ENCODE measurements at places on chromosomes 3 and 15. TPM values are rescaled to one million over a fixed set of nuclear protein-coding genes. Genes with fewer than 3 reads are reported as not detected.
A peak's percentile ranks its signal among the peaks of the same experiment; 100 is the strongest.

Gene ATP13A5
- 2.3 TPM for total RNA-seq

GRCh38 chr3:59191651-59192050, 141.8 kb upstream of the CFAP20DC start:
- no peaks in the 10 kb centered on the region for H3K4me1 ChIP-seq
- no peaks in the 10 kb centered on the region for H3K27me3 ChIP-seq
- H3K27ac ChIP-seq = no peak overlapping the region
- H3K36me3 ChIP-seq = no peaks in the 10 kb centered on the region
- no peak for DNase-seq

Gene AMT
- 8.3 TPM for total RNA-seq

DNA sequence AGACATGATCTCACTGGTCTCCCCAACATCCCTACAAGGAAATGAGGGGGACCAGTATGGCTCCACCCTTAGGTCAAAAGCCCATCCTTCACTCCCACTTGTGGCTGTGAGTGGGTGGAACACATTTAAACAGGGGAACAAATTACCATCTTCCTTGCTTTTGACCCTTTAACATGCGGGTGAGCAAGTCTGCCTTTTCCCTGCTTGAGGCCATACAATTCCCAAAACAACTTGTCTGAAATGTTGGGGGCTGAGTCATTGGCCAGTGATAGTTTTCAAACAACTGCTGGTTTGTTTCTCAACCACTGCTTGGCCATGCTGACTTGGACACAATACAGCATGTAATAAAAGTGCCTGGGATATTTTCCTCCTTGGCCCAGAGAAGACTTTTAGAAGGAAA, 39.6 kb downstream of the COL8A1 start:
- H3K27ac ChIP-seq = peak overlapping the region; percentile 27
- no peaks in the 10 kb centered on the region for H3K36me3 ChIP-seq
- H3K27me3 ChIP-seq = no peaks in the 10 kb centered on the region
- peaks cover 7% of the 10 kb centered on the region for H3K4me1 ChIP-seq
- no peak overlapping the region for H3K4me3 ChIP-seq

DNA sequence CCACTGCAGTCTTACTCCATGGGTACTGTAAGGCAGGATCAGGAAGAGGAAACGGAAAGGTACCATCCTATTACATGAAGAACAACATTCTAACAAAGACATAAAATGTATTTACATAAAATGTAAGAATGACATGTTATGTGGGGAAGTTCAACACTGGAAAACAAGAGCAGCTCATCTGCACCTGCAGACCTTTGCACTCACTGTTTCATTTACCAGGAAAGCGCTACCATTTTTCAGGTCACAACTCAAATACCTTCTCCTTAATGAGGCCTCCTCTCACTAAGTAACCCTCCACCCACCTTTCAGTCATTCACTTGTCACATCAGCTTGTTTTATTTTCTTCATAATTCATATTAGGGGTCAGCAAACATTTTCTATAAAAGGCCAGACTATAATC, 2.6 kb downstream of the TMCC1 start:
- H3K36me3 ChIP-seq = no peaks in the 10 kb centered on the region
- H3K4me3 ChIP-seq = no peak overlapping the region
- no peaks in the 10 kb centered on the region for H3K4me1 ChIP-seq

GRCh38 chr15:97998307-97999071, 38.0 kb downstream of the ARRDC4 start:
- H3K36me3 ChIP-seq = no peaks in the 10 kb centered on the region
- H3K4me3 ChIP-seq = no peak overlapping the region
- no peaks in the 10 kb centered on the region for H3K27me3 ChIP-seq
- no peak overlapping the region for H3K27ac ChIP-seq

DNA sequence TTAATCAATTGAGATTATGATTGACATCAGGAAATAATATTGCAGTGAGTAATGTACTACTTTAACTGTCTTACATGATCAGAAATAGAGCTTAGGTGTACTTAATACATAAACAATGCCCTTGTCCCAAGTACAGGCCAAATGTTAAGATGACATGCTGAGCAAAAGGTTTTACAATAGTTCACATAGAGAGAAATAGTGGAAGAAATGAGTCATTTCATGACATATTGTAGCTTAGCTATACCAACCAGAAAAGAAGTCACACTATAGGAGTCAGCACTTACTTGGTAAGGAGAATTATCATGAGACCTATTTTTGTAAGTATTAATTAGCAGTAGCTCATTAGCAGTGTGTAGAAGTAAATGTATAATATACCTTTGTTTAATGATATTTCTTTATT, 96.4 kb upstream of the NANOGP8 start:
- H3K27ac ChIP-seq = no peak overlapping the region
- no peaks in the 10 kb centered on the region for H3K4me1 ChIP-seq
- no peak for DNase-seq
- H3K4me3 ChIP-seq = no peak overlapping the region
- H3K36me3 ChIP-seq = no peaks in the 10 kb centered on the region

Gene LCTL
- total RNA-seq = not detected

DNA sequence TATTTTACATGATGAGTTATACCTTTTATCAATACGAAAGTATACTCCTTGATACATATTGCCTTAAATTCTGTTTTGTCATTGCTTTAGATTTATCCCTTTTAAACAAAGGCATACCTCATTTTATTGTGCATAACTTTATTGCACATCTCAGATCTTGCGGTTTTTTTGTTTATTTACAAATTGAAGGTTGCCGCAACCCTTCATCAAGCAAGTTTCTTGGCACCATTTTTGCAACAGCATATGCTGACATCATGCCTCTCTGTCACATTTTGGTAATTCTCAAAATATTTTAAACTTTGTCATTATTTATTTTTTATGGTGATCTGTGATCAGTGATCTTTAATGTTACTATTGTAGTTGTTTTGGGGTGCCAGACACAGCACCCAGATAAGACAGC, 20.9 kb downstream of the SNRK start:
- no peaks in the 10 kb centered on the region for H3K36me3 ChIP-seq
- no peaks in the 10 kb centered on the region for H3K4me1 ChIP-seq
- no peak overlapping the region for H3K4me3 ChIP-seq
- DNase-seq = no peak
- no peaks in the 10 kb centered on the region for H3K27me3 ChIP-seq

Gene FETUB
- not detected for total RNA-seq

Gene C15orf61
- 24.3 TPM for total RNA-seq

DNA sequence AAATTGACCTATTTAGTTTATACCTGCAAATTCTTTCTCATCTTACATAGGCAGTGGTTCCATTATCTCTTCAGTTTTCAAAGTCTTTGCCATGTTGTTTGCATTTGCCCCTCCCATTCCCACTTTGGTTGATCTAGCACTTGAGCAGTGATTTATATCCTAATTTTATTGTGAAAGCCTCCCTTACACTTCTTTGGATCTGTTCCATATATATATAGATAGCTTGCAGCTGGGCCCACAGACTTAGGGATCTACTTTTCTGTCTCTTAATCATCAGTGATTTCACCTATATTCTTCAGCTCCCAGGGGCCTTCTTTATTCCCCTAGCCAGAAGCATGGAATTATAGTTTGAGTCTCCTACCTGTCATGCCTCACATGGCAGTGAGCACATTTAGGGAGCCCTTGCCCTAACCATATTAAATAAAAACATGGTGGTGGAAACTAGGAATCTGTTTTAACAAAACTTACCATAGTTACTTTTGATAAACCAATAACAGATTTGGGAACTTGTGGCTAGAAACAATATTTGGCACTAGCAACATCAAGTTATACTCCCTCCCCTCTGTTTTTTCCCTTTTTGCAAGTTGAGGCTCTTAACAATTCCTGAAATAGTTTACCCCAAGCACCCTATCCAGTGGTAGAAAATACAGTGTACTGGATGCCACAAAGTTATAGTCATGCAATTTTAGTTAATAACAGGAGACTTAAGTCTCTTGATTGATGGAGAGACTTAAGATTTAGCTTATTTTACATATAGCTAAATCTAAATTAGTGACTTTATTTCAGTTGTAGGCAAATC, 41.7 kb downstream of the ARIH1 start:
- no peak overlapping the region for H3K27ac ChIP-seq
- H3K27me3 ChIP-seq = no peaks in the 10 kb centered on the region
- H3K36me3 ChIP-seq = no peaks in the 10 kb centered on the region
- DNase-seq = no peak

DNA sequence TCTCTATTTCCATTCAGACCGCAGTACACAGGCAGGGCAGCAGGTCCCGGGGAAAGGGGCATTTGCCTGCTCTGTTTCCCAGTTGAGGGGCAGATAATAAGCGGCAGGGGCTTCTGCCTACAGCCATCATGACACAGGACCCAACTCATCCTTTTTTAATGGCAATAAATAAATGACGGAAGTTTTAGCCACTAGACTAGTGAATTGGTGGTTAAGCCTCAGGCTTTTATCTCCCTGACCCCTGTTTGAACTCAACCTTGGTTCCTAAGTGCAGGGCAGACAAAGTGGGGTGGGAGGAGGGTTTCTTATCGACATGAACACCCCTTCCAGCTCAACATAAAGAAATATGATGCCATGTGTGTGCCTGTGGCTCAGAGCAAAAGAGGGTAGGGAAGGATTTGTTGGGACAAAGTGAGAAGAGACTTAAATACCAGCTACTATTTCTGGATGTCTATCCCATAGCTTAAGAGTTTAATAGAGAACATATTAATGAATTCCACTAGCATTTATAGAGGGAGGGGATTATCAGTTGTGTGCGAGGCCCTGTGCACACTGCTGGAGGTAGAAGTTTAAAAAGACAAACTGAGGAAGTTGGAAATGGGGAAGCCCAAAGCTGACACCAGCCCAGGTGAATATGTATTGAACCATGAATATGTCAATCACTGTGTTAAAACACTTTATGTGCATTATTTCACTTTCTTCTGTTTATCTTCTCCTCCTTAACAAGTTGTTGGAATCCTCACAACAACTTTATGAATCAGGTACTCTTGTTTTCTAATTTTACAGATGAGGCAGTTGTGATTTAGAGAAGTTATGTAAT, 939.4 kb downstream of the MCTP2 start:
- H3K27ac ChIP-seq = peak overlapping the region; percentile 64
- H3K27me3 ChIP-seq = no peaks in the 10 kb centered on the region
- no peak for DNase-seq
- peak overlapping the region; percentile 61 for H3K4me3 ChIP-seq
- no peaks in the 10 kb centered on the region for H3K36me3 ChIP-seq

Gene CDHR4
- not detected for total RNA-seq

DNA sequence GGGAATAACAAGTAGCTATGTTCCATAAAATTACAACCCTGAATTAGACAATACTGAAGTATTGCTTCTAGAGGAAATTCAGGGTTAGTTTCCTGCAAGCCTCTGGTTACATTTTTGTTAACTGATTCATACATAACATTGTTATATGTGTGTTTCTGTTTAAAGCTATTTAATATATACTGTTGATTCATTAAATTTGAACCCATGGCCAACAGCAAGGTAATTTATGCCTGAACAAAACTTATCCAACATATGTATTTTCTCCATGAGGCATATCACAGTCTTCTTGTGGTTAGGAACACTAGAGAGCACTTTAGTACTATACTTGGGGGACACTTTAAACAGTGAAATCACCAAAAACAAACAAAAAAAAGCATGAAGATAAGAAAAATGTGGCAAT, 47.7 kb upstream of the PTX3 start:
- H3K27me3 ChIP-seq = no peaks in the 10 kb centered on the region
- no peaks in the 10 kb centered on the region for H3K4me1 ChIP-seq

DNA sequence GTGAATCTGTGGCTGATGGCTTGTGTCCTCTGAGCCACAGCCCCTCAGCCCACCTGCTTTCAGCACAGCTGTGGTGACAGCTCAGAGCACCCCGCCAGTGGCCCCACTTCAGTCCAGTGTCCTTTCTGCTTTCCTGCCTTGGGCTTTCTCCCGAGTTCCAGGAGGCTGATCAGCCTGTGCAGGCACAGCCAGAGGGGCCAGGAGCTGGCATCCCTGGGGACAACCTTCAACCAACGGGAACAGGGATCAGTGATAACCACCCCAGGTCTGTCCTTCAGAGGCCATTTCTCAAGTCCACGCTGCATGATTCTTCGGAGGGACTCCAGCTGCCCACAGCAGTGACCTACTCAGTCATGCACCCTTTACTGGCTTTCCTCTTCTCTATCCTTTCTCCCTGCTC, 166.6 kb downstream of the RAB11A start:
- no peaks in the 10 kb centered on the region for H3K4me1 ChIP-seq
- H3K4me3 ChIP-seq = no peak overlapping the region
- no peaks in the 10 kb centered on the region for H3K36me3 ChIP-seq
- no peak for DNase-seq
- H3K27ac ChIP-seq = no peak overlapping the region
- peaks cover 25% of the 10 kb centered on the region for H3K27me3 ChIP-seq

DNA sequence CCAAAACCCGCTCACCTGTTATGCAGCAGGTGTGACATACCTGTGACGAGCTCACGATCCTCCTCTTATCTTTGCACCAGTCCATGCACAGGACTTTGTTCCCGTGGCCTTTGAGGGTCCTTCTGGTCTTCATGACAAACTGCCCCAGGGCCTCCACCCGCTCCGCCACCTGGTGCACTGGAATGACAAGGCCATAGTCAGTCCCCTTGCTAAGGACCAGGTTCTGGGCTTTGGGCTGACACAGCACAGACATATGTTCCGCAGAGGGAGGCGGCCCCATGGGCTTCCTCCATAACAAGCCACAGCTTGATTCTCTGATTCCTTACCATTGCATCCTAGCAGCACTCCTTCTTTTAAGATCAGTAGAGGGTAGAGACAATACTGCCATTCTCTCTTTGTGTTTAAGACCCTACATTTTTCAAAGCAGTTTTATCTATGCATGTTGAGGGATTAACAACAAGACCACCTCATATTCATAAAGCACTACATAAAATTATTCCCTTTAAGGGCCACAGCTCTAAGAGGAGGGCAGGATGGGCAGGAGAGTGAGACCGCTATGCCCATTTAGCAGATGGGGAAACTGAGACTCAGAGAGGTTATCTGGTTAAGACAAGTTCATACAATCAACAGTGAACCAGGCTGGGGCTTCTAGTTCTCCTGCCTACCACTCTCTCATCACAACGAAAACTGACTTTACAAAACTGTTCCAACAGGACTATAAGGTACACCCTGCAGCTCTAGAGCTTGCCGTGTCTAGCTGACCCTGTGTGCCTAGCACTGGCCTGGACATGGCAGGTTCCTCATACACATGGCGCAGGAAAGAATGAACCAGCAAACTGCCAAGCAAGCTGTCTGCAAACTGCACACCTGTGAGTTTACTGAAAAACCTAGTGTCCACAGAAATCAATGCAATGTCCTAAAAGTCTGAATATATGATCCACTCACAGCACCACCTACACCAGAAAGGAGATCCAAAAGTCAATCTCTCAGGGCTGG, 37.0 kb downstream of the GNB5 start:
- H3K4me1 ChIP-seq = no peaks in the 10 kb centered on the region
- no peaks in the 10 kb centered on the region for H3K36me3 ChIP-seq
- no peak overlapping the region for H3K4me3 ChIP-seq
- no peak for DNase-seq
- no peaks in the 10 kb centered on the region for H3K27me3 ChIP-seq
- no peak overlapping the region for H3K27ac ChIP-seq

All from breast epithelium (tissue), 4 donors.